ENCODE measurements at places on chromosomes 16 and 17.
A peak's percentile ranks its signal among the peaks of the same experiment; 100 is the strongest.

GRCh38 chr17:5513628-5514027 is 27.3 kb downstream of the MIS12 start:
- no peak for DNase-seq

- DNase-seq, result no peak
Observed at GRCh38 chr17:77493238-77493820, 352.6 kb downstream of the SEC14L1 start.

DNA sequence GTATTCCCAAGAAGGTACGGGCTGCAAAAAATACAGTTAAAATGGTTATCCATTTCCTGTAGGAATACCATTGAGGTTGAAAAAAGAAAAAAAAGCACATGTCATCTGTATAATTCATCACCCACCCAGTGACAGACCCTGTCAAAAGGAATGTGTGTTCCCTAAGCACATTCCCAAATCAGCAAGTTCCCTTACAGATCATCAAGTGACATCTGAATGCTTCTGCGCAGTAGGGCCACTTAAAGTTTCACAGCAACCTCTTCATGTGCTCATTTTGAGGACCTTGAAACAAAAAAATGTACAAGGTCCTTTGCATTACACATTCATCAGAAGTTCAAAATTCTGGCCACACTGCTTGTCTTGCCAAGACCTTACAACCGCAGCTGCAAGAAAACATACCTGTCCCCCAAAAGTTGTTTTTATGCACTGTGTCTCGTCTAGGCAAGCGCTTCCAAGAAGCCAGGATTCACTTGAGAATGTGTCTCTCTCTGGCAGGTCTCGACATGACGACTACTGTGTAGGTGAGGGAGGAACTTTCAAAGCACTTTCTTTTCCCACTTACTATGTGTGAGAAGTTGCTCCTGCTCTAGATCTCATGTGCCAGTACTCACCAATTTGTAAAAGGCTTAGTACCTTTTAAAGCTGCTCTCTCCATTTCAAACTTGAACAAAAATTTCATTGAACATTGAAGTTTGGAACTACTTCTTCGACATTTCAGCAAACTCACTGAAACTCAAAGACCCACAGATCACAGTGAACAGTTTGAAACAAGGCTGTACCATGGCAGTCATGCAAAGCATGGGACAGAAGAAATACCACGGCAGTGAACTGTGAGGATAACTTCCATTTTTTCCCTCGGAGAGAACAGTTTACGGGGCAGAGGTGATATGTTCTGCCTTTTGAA is 4.3 kb upstream of the POLG2 start:
- no peak for DNase-seq

- no peak for DNase-seq
Observed at GRCh38 chr16:78324649-78325285, 225.3 kb downstream of the WWOX start.

- DNase-seq, result no peak
Observed at GRCh38 chr17:29625037-29625750, 2.5 kb upstream of the CORO6 start.

DNA sequence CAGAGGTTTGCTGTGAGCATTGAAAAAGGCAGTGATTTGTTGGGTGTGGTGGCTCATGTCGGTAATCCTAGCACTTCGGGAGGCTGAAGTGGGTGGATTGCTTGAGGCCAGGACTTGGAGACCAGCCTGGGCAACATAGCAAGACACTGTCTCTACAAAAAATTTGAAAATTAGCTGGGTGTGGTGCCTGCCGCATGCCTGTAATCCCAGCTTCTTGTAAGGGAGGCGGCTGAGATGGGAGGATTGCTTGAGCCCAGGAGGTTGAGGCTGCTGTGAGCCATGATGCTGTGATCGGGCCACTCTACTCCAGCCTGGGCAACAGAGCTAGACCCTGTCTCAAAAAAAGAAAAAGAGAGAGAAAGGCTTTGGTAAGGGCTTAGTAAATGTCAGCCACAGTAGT is 7.0 kb upstream of the NPIPB2 start:
- no peak for DNase-seq

GRCh38 chr16:86575754-86576557 is 2.4 kb upstream of the FOXL1 start:
- DNase-seq, result peak; percentile 51

DNA sequence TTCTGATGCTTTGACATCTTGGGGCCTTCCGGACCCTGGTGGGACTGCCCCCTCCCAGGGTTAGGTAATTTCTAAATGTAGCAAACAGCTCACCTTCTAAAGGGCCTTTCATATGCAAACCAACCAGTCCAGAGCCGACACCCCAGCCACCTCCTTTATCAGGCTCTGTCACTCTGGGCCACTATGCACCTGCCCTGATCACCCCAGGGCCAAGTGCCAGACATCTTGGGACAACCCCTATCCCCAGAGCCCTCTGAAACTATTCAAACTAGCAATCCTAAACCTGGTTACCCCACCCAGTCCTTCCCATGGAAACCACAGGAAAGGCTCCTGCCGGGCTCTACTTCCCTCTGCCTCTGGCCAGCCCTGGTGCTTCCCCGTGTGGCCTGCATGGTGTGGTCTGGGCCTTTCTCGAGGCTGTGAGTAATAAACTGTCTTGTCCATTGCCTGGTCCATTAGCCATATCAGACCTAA is 91.2 kb upstream of the TNRC6C start:
- DNase-seq, result no peak

DNA sequence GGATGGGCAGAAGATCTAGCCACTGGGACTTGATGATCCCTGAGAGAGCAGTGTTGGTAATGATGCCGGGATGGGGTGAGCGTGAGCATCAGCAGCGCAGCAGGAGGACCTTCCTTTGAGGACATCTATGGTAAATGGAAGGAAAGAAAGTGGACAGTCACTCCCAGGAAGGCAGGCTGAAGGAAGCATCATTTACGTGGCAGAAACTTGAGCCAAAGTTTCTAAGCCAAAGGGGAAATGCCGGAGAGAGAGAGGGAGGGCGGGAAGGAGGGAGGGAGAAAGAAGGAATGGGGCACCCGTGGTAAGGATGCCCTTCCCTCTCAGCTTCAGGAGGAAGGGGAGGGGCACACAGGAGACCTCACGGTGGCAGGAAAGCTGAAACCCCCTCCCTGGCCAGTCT is 86.3 kb upstream of the CACNG5 start:
- no peak for DNase-seq

DNA sequence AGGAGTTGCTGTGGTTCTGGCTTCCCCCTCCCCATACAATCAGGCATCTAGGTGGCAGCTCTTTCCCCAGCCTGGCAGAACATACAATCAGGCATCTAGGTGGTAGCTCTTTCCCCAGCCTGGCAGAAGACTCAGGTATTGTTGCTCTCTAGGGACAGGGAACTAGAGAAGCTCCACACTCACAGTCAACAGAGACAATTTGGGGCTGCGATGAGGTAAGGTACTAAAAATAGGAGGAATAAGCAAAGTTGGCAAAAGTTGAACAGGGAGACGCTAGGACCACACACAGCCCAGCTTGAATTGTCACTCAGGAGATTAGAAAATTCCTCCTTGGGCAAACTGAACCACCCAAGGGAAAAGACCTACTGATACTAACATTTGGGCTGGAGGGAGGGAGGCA is 315.5 kb upstream of the CDH5 start:
- DNase-seq, result no peak

GRCh38 chr17:59377410-59377809 is 46.0 kb downstream of the YPEL2 start:
- DNase-seq, result no peak

GRCh38 chr16:67084345-67085028 is 25.3 kb upstream of the PHAF1 start:
- DNase-seq, result no peak

DNA sequence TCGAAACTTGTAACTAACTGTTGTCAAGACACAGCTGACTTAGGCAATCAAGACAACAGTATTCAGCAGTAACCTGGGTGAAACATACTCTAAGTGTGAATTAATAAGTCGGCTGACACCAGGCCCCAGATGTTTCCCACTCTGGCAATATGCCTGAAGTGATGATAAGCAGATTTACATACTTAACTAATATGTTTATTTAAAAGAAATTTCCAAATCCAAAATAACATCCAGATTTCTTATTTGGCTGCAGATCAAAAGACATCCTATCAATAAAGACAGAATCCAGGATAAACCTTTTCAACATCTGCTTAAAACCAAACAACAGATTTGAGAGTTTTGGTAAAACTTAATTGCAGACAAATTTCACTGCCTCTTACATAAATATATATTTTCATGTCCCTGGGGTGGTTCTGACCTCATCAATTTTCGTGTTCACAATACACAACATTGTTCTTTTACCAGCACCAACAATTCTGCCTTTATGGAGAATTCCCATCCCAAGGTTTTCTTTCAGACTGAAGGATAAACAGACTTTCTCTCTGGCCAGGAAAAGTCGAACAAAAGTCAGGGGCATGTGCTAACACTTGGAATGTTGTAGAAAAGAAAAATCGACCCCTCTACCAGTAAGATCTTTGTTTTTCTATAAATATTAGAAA is 45.1 kb upstream of the TOX3 start:
- no peak for DNase-seq

DNA sequence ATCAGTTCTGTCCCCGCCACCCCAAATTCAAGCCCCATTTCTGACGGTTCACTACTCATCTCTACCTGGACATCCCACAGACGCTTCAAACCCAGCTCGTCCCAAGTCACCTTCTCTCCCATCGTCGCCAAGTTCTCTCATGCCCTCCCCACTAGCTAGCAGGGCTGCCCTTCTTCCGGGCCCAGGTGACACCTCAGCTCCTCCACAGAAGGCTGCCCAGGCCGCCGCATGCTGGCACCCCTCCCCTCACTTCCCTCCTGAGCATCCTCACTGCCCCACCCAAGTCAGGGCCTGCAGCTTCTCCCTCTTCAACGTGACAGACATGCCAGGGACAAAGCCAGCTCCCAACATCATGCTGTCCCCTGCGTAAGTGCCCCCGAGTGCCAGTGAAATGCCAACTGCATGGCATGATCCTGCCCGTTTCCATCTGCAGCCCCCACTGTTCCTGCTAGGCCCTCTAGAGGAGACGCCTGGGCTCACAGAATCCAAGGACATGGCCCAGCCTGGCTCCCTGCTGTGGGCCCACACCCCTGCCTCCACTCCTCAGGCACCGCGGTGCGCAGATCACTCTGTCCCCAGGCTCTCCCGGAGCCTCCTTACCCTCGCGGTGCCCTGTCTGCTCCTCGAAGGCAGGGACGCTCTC is 5.9 kb downstream of the CYB561 start:
- no peak for DNase-seq

DNA sequence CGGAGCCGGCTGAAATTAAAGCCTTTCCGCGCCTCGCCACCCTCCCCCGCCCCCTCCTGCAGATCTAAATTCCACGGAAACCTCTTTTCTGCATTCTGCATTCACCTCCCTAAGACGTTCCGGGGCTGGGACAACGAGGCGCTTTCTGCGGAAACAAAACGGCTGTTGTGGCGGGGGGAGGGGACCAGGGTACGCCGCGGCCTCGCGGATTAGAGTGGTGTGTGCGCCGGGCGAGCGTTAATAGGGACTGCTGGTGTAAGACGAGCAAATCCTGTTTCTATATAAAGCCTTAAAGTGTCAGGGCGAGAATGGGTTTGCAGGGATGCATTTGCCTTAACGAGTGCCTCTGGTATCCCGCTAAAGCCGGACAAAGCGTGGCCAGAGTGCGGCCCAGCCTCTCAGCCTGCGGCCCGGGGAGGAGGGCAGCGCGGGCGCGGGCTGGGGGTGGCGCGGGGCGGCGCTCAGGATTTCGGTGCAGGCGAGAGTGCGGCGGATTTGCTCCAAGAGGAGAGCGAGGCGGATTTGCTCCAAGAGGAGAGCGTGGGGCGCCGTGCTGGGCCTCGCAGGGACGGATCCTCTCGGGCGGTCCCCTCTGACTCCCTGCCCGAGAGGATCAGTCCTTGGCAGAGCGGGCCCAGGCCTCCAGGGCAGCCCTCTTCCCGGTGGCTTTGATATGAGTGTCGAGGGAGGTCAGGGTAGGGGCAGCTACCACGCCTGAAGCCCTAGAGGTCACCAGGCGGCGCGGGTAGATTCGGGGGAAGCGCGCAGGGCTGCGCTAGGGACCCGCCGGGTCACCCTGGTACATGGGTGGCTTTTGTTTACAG is 5.1 kb downstream of the BAHCC1 start:
- no peak for DNase-seq

- no peak for DNase-seq
Observed at GRCh38 chr16:575354-576196, 5.8 kb downstream of the PIGQ start.

GRCh38 chr17:565521-565920 is 149.1 kb downstream of the VPS53 start:
- DNase-seq, result no peak

DNA sequence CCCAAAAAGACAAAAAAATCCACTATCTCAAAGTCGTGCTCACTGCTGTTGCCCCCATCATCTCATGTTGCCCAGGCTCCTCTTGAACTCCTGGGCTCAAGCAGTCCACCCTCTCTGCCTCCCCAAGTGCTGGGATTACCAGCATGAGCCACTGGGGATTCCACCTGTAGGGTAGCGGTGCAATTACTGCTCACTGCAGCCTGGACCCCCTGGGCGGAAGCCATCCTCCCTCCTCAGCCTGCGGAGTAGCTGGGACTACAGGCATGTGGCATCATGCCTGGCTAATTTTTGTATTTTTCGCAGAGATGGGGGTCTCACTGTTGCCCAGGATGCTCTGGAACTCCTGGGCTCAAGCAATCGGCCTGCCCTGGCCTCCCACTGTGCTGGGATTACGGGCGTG is 37.9 kb upstream of the BHLHA9 start:
- DNase-seq, result no peak

- DNase-seq, result no peak
Observed at GRCh38 chr16:61807551-61807950, 228.7 kb downstream of the CDH8 start.

DNA sequence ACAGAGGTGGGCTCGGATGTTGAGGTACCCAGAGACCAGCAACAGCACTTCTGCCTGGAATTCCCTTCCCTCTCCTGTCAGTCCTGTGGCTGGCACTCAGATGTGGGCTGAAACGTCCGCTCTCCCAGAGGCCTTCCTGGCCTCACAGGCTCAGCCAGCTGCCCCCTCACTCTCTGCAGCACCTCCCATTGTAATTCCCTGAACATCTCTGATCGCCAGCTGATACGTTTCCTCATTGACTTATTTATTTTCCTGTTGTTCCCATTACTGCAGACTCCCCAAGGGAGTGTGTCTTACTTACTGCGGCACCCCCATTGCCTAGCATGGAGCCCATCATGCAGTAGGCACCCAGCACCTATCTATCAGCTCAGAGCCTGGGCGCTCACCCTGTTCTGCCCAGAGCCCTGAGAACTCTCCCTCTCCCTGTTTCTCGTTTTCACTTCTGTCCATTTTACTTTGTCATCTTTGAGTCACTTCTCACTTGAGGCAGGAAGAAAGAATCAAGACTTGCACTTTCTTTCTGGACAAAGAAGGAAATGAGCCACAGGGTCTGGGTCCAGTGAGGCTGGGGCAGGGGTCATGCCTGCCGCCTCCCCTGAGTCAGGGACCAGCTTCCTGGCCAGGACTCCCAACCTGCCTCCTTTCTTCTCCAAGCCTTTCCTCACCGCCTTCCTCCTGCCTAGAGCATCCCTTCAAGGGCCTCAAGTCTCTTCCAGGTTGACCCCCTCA is 10.2 kb downstream of the CDH5 start:
- DNase-seq, result no peak

GRCh38 chr17:69427486-69428197 is 13.1 kb downstream of the MAP2K6 start:
- no peak for DNase-seq
